A549 (cell line): ENCODE measurements at places on chromosomes 2 and 18. TPM values are rescaled to one million over a fixed set of nuclear protein-coding genes. Genes with fewer than 3 reads are reported as not detected.

- DNase-seq: no peak
These were observed 75.6 kb downstream of the DCDC2C start for GRCh38 chr2:3778851-3779495.

- no peak for DNase-seq
These were observed 134.4 kb downstream of the ACTR3 start for GRCh38 chr2:114024326-114024725.

- no peak for DNase-seq
These were observed 114.8 kb downstream of the COPS8 start for GRCh38 chr2:237200462-237200861.

GCKR gene
- polyA plus RNA-seq: 0.10 to 0.30 TPM (median 0.25 TPM) in 3 replicates

STPG4 gene
- 0.05 to 0.16 TPM (median 0.14 TPM) in 3 replicates for polyA plus RNA-seq

TCF23 gene
- polyA plus RNA-seq: not detected in 3 replicates

FOXI3 gene
- polyA plus RNA-seq: not detected in 3 replicates
